Urinary bladder (tissue), 4 donors: ENCODE measurements at places on chromosomes 2 and 18. TPM values are rescaled to one million over a fixed set of nuclear protein-coding genes. Genes with fewer than 3 reads are reported as not detected.

DNA sequence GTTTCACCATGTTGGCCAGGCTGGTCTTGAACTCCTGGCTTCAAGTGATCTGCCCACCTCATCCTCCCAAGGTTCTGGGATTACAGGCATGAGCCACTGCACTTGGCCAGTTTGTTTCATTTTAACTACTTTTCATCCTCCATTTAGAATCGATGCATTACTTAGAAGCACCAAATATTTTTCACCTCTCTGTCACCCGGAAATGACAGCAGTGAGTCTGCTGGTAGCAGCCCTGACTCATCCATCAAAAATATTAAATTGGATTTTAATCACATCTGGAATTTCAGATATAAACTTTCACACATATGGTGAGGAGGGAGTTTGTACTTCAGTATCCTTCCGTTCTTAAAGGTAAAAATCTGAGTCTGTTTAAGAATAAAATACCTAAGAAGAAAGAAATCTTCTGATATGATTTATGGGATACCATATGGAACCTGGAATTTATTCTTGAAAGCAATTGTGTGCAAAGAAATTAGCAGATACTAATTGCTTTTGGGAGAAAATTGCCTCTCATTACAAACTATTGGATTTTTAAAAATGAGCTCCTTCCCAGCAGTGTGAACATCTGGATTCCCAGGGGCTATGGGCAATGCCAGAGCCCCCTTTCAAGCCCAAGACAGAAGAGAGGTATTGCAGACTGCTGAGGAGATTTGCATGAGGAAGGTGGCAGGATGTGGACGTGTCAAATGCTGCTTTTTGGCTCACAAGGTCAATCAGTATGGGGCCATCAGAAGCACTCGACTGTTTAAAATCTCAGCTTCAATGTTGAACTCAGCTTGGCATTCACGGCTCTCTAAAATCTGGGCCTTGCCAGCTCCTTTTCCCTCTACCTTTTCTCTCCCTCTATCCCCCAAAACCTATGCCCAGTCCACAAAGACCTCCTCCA is 279.5 kb upstream of the SIX2 start:
- no peak for DNase-seq

DNA sequence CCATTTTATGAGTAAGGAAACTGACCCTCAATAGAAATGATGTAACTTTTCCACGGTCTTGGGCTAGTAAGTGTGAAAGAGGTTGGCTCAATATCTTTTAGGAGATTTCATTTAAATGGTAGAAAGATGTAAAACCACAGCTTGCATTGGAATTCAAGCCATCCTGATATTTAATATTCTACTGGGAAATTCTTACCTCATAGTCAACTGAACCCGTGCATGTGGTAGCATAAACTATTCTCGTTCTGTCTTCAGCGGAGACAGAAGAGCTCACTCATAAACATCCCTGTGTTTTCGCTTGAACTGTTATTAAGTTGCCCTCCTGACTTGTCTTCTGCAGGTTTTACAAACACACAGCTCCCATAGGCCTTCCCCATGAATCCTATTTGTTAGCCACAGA is 8.5 kb upstream of the SPATS2L start:
- no peak for DNase-seq

GRCh38 chr18:37846996-37847395 is 281.4 kb upstream of the CELF4 start:
- no peak for DNase-seq

GRCh38 chr2:215979620-215980019 is 33.7 kb downstream of the MREG start:
- DNase-seq: no peak

DNA sequence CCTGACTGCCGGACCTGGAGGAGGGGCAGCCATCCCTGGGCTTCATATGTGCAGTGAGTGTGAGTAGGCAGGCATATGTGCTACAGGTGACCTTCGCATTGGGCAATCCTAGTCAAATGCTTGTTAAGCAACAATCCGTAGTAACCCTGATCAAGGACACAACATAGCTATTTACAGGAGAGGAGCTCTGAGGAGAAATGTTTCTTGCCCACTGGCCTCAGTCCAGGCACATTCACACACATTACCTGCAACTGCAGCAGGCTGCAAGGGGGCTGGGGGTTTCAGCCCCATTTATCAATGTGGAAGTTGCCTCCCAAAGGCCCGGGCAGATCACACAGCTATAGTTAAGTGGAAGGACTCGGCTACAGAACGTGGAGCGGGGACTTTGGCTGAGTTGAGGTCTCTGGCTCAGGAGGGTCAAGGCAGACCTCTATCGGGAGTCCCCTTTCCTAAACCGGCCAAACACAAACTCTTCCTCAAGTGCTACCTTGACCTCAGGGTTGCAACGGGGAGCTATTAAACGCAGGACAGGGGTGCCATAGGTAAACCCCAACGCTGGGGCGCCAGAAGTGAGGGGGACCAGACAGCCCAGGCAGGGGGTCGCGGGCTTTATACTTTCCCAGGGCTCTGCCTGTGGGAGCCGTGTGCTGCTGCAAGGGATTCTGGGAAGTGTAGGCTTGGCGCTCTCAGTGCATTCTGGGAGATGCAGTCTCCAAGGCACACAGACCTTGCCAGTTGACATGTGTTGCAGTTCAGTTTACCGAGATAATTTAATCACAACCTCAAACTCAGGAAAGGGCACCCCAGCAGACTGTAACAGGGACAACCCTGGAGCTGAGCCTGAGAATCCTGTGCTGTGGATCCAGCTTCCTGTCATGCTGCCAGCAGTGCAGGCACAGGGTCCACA is 9.4 kb downstream of the KHK start:
- DNase-seq: no peak

GRCh38 chr2:102717308-102718018 is 44.4 kb upstream of the TMEM182 start:
- no peak for DNase-seq

GRCh38 chr2:110820128-110820527 is 87.8 kb downstream of the ACOXL start:
- no peak for DNase-seq

DNA sequence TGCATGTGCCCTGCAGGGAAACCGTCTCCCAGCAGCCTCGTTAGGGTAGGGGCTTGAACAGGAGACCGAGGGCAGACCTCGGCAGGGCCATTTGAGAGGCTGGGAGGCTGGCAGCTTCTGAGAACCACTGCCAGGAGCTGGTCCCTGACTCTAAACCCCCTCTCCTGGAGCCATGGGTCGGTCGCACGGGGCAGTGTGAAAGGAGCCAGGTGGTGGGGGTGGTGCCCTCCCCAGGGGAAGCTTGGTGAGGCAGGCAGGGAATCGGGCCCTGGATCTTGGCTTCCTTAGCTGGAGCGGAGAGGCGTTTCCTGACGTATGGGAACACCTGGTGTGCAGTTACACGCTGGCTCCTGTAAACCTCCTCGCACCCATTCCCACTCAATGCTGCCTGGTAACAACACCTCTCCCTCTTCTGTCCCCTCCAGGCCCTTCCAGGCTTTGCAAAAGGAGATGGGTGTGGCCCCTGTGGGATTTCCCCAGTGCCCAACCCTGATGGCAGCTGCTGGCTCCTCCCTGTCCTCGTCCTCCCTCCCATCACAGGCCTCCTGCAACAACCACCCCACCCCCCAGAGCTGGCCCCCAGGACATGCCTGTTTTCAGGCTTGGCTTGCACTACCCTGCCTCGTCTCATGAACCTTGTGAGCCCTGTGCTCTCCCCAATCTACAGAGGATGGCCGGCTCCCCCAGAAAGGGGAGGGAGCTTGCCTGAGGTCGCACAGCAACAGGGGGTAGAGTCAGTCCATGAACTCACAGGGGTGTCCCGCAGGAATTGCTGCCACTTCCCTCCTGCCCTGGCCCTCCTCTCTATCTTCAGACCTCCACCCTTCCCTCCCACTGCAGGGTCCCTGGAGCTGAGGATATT is 24.4 kb downstream of the ADRA2B start:
- DNase-seq: no peak

DNA sequence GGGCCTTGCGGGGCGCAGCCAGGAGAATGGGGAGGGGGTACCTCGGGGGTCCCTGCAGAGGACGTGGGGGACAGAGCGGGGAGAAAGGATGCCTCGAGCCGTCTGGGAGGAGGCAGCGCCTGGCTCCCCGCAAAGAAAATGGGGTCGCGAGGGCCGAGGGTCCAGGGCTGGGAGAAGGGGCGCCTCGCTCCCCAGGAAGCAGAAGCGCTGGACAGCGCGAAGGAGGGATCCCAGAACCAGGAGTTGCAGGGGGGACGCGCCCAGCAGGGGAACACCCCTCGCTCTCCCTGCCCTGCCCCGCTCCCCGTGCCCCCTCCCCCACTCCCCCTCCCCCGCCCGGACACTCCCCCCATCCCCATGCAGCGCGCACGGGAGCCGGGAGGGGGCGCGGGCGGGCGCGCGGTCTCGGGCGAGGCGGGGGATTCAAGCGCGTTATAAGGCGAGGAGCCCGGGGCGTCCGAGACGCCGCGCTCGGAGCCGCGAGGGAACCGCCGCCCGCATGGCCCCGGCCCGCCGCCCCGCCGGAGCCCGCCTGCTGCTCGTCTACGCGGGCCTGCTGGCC is at the start of gene ERFE:
TSS of gene ERFE (plus strand) at position 462 of the 562 bp plus-strand sequence. CDS start at position 500, 38 bp downstream.
- no peak for DNase-seq

GRCh38 chr2:160406591-160407392 is 86.8 kb downstream of the RBMS1 start:
- DNase-seq: peak; percentile 64

DNA sequence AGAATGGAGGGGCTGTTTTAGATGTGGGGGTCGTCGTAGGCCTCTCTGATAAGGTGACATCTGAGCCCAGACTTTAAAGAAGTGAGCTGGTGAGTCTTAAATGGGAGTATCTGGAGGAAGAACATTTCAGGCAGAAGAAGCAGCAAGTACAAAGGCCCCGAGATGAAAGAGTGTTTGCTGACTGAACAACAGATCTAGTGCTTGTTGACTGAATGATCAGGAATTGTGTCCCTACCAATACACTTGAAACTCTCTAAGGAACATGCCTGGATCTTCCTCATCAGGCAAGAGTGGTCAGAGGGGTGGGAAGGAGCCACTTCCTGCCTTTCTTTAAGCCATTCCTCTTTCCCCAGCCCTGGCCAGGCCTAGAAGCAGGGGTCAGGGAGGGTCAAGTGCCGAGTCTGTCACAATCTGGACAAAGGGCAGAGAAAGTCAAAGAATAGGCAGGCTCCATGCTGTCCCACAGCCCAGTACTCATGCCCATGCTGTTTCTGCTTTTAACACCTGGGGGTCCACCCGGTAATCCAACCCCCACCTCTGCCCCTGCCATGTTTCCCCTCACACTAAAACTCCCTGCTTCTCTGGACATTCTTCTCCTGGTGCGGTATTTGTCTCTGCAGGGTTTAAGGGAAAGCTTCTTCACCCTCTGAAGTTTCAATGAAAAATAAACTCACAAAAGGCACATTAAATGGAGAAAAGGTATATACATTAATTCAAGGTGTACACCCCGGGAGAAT is 3.0 kb upstream of the TMEM37 start:
- DNase-seq: no peak

GRCh38 chr2:134278553-134278952 is 24.7 kb downstream of the MGAT5 start:
- DNase-seq: no peak

- DNase-seq: no peak
Measured at GRCh38 chr18:44700652-44701051, 20.0 kb downstream of the SETBP1 start.

DNA sequence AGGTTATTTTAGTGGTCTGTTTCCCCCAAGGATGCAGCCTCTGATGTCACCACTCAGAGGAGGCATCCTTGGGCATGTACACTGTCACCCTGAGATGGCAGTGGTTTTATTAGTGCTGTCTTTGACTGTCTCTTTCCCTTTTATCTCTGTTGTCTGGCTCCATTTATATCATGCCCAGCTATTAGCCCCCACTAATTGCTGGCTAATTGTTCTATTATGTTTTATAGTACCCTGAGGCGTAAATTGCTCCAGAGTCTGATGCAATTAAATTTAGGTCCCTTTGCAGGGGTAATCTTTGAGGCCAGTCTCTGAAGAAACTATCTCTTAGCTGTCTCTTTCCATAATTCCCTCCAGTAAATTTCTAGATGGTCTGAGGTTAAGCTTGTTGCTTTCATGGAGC is 301.0 kb upstream of the KLHL29 start:
- no peak for DNase-seq

DNA sequence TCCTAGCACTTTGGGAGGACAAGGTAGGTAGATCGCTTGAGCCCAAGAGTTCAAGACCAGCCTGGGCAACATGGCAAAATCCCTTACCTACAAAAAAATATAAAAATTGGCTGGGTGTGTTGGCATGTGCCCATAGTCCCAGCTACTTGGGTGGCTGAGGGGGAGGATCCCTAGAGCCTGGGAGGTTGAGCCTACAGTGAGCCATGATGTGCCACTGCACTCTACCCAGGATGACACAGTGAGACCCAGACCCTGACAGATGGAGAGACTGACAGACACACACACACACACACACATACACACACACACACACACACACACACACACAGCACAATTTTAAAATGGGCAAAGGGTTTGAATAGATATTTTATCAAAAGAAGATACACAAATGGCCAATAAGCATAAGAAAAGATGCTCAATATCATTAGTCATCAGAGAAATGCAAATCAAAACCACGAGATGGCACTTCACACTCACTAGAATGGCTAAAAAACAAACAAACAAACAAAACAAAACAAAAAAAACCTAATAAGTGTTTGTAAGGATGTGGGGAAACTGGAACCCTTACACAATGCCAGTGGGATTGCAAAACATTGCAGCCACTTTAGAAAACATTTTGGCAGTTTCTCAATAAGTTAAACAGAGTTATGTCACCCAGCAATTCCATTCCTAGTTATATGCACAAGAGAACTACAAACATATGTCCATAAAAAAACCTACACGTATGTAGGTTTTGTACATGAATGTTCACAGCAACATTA is 42.3 kb downstream of the BAZ2B start:
- DNase-seq: no peak

The KYNU gene
- 2.3 TPM for polyA plus RNA-seq

The SPC25 gene
- polyA plus RNA-seq: 0.32 TPM

The TXNDC2 gene
- 0.08 TPM for polyA plus RNA-seq

The COL3A1 gene
- 1,351 TPM for polyA plus RNA-seq

The UGT1A8 gene
- 0.56 TPM for polyA plus RNA-seq

The EGR4 gene
- polyA plus RNA-seq: 0.05 TPM

The SULT1C3 gene
- not detected for polyA plus RNA-seq

The CBLN2 gene
- polyA plus RNA-seq: 0.23 TPM

The RESP18 gene
- not detected for polyA plus RNA-seq

The DAW1 gene
- polyA plus RNA-seq: not detected

The CSRNP3 gene
- polyA plus RNA-seq: 1.8 TPM

The GAD1 gene
- polyA plus RNA-seq: 0.43 TPM

The SIX2 gene
- 1.7 TPM for polyA plus RNA-seq
